ENCODE measurements at places on chromosomes 11 and 22.

GRCh38 chr11:33733980-33734379 is 2.2 kb downstream of the CD59 start:
- DNase-seq = no peak

DNA sequence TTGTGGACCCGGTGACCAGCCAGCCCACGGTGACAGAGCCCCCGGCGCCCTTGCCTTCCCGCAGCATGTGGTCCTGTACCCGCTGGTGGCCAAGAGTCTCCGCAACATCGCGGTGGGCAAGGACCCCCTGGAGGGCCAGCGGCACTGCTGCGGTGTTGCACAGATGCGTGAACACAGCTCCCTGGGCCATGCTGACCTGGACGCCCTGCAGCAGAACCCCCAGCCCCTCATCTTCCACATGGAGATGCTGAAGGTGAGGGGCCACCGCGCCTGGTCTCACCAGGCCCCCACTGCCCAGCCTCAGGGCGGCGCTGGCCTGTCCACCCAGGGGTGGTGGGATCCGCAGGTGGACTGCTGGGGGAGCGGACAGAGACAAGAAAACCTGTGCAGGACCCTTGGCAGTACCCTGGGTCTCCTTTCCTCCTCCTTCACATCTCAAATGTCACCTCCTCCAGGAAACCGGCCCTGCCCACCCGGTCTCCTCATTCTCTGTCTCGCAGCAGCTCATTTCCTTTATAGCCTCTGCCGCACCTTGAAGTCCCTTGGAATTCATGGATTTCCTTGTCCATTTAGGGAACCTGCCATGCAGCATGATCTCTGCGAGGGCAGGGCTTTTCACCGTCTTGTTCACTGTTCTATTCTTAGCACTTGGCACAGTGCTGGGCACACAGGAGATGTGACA is 6.5 kb downstream of the AIP start:
- DNase-seq = no peak

GRCh38 chr11:15199693-15200092 is 85.0 kb downstream of the INSC start:
- peak; percentile 5 for DNase-seq

DNA sequence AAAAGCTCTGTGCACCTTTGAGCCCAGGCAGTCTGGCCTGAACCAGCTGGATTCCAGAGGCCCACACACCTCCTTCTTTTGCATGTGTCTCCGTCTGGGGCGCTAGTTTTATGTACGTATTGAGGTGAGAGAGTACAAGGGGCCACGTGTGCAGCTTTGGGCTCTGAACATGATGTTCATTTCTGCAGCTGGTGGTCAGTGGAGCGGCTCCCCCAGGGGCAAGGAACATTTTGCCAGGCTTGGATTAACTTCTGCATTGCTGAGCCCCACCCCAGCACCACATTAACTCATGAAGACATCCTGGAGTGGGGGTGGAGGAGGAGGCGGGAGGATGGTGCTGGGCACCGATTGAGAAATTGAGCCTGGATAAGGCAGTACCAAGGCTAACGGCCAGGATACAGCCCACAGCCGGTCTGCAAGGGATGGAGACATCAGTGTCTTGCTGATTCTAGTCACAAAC is 13.8 kb downstream of the USP2 start:
- DNase-seq = no peak

DNA sequence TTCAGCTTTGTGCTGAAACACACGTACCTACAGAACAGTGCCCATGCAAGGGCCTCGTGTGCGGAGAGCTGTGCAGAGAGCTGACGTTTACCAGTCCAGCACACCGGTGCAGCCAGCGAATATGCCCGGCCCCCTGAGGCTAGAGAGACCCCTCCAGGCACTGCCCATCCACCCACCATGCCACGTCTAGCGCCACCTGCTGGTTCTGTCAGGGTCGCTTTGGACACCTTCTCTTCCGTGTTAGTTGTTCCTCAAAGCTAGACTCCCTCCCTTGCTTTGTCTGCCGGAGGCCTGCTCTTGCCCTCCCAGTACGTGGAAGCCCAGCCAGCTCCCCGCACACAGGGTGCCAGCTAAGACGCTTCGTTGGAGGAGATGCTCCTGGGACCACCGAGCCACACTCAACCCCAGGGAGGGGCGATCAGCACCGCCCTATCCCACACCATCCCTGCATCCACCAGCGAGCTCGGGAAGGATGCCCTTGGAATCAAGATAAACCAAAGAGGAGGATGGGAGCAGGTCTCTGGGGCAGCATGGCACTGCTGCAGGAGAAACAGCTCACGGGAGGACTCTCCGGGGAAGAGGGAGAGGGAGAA is 43.4 kb downstream of the CPT1A start:
- no peak for DNase-seq

- DNase-seq = peak; percentile 52
Measured at GRCh38 chr22:34414467-34415440, 494.5 kb upstream of the LARGE1 start.

Measured in pons (tissue), 1 donor.